ENCODE measurements at places on chromosomes 3 and 15.

- no peak for DNase-seq
Observed at GRCh38 chr3:77134769-77135168, 94.9 kb downstream of the ROBO2 start.

DNA sequence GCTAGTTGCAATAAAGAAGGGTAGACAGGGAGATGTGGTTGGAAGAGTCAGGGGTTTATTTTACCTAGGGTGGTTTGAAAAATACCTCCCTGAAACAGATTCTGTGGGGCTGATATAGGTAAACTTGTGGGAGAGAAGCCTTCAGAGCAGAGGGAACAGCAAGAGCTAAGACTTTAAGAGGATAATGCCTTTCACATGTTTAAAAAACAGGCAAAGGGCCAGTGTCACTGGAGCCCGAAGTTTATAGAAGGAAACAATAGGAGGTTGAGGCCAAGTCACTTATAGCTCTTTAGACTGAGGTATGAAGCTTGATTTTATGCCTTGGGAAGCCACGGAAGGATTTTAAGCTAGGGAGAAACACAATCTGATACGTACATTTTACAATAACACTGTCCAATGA lies 448.7 kb downstream of the TAFA4 start:
- DNase-seq: no peak

GRCh38 chr15:38088971-38089370 lies 154.5 kb downstream of the TMCO5A start:
- no peak for DNase-seq

GRCh38 chr15:30043211-30043655 lies 39.5 kb upstream of the GOLGA8J start:
- DNase-seq: no peak

DNA sequence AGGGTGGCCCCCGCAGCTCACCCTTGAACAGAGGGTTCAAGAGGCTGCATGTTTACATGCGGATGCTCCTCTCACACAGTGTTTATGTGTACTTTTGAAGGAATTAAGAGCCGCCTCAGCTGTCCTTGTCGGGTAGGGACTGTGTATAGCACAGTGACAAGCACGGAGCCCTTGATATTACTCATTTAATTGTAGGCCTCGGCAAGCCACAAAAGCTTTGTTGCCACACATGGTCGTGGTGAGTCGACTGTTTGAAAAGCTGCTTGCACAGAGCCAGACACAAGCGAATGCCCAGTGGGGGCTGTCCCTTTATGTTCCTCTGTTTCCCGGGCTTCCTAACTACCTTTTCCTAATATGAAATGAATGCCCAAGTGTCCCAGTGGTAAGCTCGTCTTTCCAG lies 4.5 kb downstream of the ESYT3 start:
- DNase-seq: peak; percentile 86

- DNase-seq: no peak
Observed at GRCh38 chr3:61928039-61928438, 366.7 kb downstream of the PTPRG start.

GRCh38 chr3:141011997-141012262 lies 39.2 kb upstream of the SPSB4 start:
- DNase-seq: no peak

- DNase-seq: peak; percentile 62
Observed at GRCh38 chr3:197083486-197083885, 53.9 kb upstream of the MELTF start.

GRCh38 chr15:42584031-42584765 lies 8.8 kb downstream of the STARD9 start:
- DNase-seq: peak; percentile 57

GRCh38 chr3:7190095-7190494 lies 329.2 kb downstream of the GRM7 start:
- DNase-seq: no peak

- no peak for DNase-seq
Observed at GRCh38 chr3:187098923-187099512, 40.3 kb downstream of the RPL39L start.

- DNase-seq: no peak
Observed at GRCh38 chr3:26015752-26016151, 225.9 kb downstream of the OXSM start.
